ENCODE measurements at places on chromosomes 7 and 10.

DNA sequence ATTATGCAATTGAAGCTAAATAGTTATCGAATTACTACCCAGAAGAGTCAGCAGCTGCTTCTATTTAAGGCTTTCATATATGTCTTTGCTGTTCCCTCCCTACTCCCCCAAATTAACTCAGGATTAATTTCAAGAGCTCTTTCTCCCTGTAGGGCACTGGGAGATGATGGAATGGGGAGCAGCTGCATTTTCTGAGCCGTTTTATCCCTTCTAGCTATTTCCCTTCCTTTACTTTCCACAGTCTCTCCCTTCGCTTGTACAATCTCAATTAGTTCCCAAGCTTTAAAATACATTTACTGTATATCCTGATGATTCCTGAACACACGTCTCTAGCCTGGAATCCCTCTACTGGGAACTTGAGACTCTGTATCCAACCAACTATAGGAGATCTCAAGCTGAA, 19.8 kb upstream of the TSPAN12 start:
- no peak for DNase-seq

DNA sequence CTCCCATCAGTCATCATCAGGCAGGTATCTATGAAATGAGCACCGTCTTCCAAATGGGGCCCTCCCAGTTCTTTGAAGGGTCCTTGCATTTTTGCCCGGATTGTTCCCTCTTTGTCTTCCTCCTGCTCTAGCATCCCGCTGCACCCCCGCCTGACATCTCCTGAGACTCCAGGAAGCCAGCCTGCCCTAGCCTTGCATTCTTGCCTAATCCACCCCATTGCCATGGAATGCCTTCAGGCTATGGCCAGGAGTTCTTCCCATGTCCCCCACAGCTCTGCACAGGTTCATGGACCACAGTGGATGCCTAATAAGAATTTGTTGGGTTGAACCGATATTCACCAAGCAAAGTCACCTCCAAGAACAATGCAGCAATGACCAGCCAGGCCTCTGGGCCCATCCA, 62.1 kb downstream of the ZMIZ1 start:
- no peak for DNase-seq

- no peak for DNase-seq
Measured at GRCh38 chr7:80593869-80594586, 44.4 kb upstream of the CD36 start.

GRCh38 chr10:13372524-13372923, 24.4 kb upstream of the SEPHS1 start:
- DNase-seq: no peak

- DNase-seq: no peak
Measured at GRCh38 chr7:80053124-80053523, 81.5 kb upstream of the GNAI1 start.

- no peak for DNase-seq
Measured at GRCh38 chr10:11197266-11197712, 179.6 kb downstream of the CELF2 start.

GRCh38 chr10:60921633-60922032, 22.4 kb downstream of the RHOBTB1 start:
- no peak for DNase-seq

GRCh38 chr7:84076219-84076618, 118.4 kb downstream of the SEMA3A start:
- no peak for DNase-seq

GRCh38 chr7:25314731-25315267, 86.5 kb upstream of the NPVF start:
- no peak for DNase-seq

GRCh38 chr7:71165708-71166107, 33.8 kb downstream of the GALNT17 start:
- no peak for DNase-seq

DNA sequence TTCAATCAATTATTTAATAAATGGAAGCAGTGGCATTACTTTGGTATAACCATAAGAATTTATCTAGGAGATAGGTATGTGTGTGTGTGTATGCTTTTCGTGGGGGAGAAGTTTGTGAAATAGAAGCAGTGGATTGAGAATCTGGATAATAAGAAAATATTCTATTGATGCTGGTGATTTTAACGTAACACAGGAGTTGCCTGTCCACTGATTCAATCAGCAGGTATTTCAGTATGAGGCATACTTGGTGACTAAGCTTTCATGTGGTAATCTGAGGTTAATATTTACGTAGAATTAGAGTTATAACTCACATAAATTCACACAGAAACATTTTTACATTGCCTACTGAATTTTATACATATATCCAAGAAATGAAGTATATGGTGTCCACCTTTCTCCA, 568.0 kb downstream of the ZWINT start:
- DNase-seq: no peak

GRCh38 chr7:99170065-99170729, 26.3 kb upstream of the SMURF1 start:
- DNase-seq: no peak

GRCh38 chr10:28250782-28251181, 52.1 kb downstream of the MPP7 start:
- DNase-seq: no peak

DNA sequence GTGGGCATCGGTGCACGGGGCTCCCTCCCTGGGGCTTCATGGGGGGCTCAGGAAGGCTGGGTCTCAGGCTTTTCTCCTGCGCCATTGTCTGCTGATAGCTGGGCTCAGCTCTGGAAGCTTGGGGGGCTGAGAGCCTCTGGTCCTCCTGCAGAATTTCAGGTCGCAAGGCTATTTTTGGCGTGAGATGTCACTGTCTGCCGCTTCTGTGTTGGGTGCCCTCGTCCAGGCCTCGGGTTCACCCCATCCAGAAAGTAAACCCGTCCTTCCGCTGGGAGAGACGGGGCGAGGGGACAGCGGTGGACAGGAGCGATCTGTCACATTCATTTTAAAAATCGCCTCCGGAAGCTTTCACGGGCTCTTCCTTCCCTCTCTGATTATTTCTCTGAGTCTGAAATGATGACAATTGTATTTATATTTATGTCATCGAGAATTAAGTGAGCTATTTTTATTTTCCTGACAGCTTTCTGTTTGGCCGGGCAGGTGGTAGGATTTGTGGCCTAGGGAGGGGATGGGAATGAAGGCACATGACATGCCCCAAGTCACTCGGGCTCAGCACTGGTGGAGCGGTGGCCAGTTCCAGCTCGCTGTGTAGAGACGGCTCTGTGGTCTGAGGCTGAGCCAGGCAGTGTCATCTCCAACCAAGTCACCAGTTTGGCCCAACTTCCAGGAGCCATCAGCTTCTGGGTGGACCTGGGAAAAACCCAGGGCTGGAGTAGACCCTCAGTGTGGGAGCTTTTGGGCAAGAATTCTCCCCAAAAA, 40.7 kb upstream of the AP5Z1 start:
- DNase-seq: no peak
